ENCODE measurements at places on chromosomes 12 and 14. TPM values are rescaled to one million over a fixed set of nuclear protein-coding genes. Genes with fewer than 3 reads are reported as not detected.

DNA sequence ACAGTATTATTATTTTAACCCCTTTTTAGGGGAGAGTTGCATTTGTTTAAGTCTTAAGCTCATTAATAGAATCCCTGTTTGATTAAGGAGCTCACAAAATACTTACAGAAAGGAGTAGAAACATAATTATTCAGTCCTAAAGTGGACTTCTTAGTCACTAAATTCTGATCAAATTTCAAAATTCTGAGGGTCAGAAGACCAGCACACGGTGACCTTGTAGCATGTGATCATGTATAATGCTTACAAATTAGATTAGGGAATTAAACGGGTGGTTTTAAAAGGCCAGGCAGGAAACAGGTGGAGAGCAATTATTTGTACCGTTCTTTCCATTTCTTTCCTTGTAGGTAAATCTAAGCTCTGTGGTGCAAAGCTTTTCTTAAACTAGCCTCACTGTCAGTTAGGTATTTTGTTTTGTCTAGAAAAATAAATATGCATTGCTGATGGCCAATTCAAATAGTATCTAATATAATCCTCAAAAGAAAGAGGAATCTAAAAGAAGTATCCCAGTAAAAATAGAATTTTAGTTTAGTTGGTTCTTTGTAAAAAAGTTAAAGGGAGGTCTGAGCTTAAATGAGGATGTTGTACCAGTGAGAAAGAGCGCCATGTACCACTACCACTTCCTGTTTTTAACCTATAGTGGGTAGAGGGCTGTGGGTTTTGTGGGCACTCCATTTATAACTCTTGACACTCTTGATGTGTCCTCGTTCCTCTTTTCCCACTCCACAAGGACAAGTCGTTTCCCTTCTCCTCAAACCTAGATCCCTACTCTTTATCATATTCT is 51.1 kb downstream of the SLC38A1 start:
- H3K27ac ChIP-seq: no peak overlapping the region
- no peaks in the 10 kb centered on the region for H3K36me3 ChIP-seq
- H3K4me3 ChIP-seq: no peak overlapping the region
- no peak for DNase-seq

Gene CCDC196
- not detected for total RNA-seq

Gene C12orf60
- 0.59 TPM for total RNA-seq

- no peaks in the 10 kb centered on the region for H3K36me3 ChIP-seq
- no peak overlapping the region for H3K4me3 ChIP-seq
- no peaks in the 10 kb centered on the region for H3K27me3 ChIP-seq
- peak; percentile 98 for DNase-seq
Measured at GRCh38 chr12:3135522-3136461, 58.6 kb downstream of the TSPAN9 start.

- H3K27me3 ChIP-seq: no peaks in the 10 kb centered on the region
- H3K36me3 ChIP-seq: no peaks in the 10 kb centered on the region
- H3K4me1 ChIP-seq: no peaks in the 10 kb centered on the region
- DNase-seq: no peak
- no peak overlapping the region for H3K27ac ChIP-seq
Measured at GRCh38 chr12:89513544-89513943, 11.1 kb downstream of the GALNT4 start.

GRCh38 chr12:75975702-75976101 is 55.9 kb downstream of the PHLDA1 start:
- DNase-seq: no peak
- H3K27me3 ChIP-seq: no peaks in the 10 kb centered on the region
- no peaks in the 10 kb centered on the region for H3K36me3 ChIP-seq
- peaks cover 30% of the 10 kb centered on the region for H3K4me1 ChIP-seq
- H3K27ac ChIP-seq: no peak overlapping the region

GRCh38 chr14:80005561-80005960 is 205.7 kb downstream of the DIO2 start:
- H3K4me3 ChIP-seq: no peak overlapping the region
- no peaks in the 10 kb centered on the region for H3K4me1 ChIP-seq
- DNase-seq: no peak
- no peaks in the 10 kb centered on the region for H3K27me3 ChIP-seq
- H3K27ac ChIP-seq: no peak overlapping the region

GRCh38 chr12:16150276-16150675 is 127.2 kb downstream of the SLC15A5 start:
- no peak overlapping the region for H3K4me3 ChIP-seq
- H3K27ac ChIP-seq: no peak overlapping the region
- peaks cover 3% of the 10 kb centered on the region for H3K27me3 ChIP-seq
- H3K36me3 ChIP-seq: no peaks in the 10 kb centered on the region

- no peaks in the 10 kb centered on the region for H3K36me3 ChIP-seq
- H3K27me3 ChIP-seq: no peaks in the 10 kb centered on the region
- H3K27ac ChIP-seq: no peak overlapping the region
- H3K4me1 ChIP-seq: peaks cover 26% of the 10 kb centered on the region
- no peak overlapping the region for H3K4me3 ChIP-seq
- no peak for DNase-seq
Measured at GRCh38 chr12:32273712-32274111, 125.6 kb upstream of the FGD4 start.

- no peaks in the 10 kb centered on the region for H3K4me1 ChIP-seq
- H3K36me3 ChIP-seq: no peaks in the 10 kb centered on the region
- no peak overlapping the region for H3K27ac ChIP-seq
Measured at GRCh38 chr12:4011597-4011996, 138.4 kb upstream of the PARP11 start.

DNA sequence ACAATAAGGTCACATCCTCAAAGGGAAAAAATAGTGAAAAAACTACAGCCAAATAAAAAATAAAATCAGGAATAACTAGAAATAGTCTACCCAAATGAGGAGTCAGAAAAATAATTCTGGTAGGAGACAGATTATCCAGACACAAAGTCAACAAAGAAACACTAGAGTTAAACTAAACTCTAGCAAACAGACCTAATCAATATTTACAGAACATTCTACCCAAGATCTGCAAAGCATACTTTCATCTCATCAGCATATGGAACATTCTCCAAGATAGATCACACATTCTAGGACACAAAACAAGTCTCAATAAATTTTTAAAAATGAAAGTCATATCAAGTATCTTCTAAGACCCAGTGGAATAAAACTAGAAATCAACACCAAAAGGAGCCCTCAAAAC is 20.4 kb upstream of the TSPAN8 start:
- no peaks in the 10 kb centered on the region for H3K36me3 ChIP-seq
- H3K4me3 ChIP-seq: no peak overlapping the region
- H3K27me3 ChIP-seq: no peaks in the 10 kb centered on the region
- no peaks in the 10 kb centered on the region for H3K4me1 ChIP-seq

Gene PPP1R12A
- total RNA-seq: 165 TPM

- H3K27me3 ChIP-seq: no peaks in the 10 kb centered on the region
- no peaks in the 10 kb centered on the region for H3K36me3 ChIP-seq
- no peak for DNase-seq
- H3K4me3 ChIP-seq: no peak overlapping the region
- H3K4me1 ChIP-seq: peaks cover 3% of the 10 kb centered on the region
Measured at GRCh38 chr12:27828196-27828595, 48.2 kb upstream of the MANSC4 start.

- no peak overlapping the region for H3K4me3 ChIP-seq
- DNase-seq: no peak
- no peaks in the 10 kb centered on the region for H3K36me3 ChIP-seq
- peaks cover 4% of the 10 kb centered on the region for H3K27me3 ChIP-seq
- no peaks in the 10 kb centered on the region for H3K4me1 ChIP-seq
Measured at GRCh38 chr14:99241325-99242010, 30.5 kb downstream of the BCL11B start.

GRCh38 chr12:33587354-33587753 is 147.7 kb upstream of the SYT10 start:
- no peaks in the 10 kb centered on the region for H3K27me3 ChIP-seq
- peak; percentile 1 for DNase-seq
- H3K4me1 ChIP-seq: no peaks in the 10 kb centered on the region

GRCh38 chr12:12714276-12715021 is 2.7 kb upstream of the CDKN1B start:
- H3K27ac ChIP-seq: peak overlapping the region; percentile 24
- H3K4me3 ChIP-seq: peak overlapping the region; percentile 70
- peaks cover 10% of the 10 kb centered on the region for H3K36me3 ChIP-seq
- peaks cover 26% of the 10 kb centered on the region for H3K4me1 ChIP-seq
- DNase-seq: no peak
- H3K27me3 ChIP-seq: no peaks in the 10 kb centered on the region

DNA sequence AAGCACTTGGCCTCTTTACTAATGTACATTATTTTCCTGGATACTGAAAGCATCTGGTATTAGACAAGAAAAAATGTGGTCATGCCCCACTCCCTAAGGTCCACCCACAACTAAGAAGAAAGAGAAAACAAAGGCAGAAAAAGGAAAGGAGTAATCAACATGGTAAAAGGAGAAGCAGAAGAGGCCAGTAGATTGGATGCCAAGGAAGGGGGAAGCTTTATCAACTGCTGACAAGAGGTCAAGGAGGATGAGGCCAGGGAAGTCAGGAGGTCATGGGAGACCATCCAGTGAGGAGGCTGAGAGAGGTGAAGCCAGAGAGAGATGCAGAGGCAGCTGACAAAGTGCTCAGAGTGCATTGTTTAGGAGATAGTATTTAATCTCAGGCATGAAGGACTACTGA is 383.5 kb downstream of the ZFP36L1 start:
- H3K27ac ChIP-seq: no peak overlapping the region
- H3K4me1 ChIP-seq: peaks cover 29% of the 10 kb centered on the region
- no peak overlapping the region for H3K4me3 ChIP-seq

All from osteoblast (primary cell).